CD4-positive, alpha-beta T cell treated with Interleukin-12 subunit alpha and Interleukin-12 subunit beta, for 1 hour (primary cell): ENCODE measurements at places on chromosomes 2 and 18.

- DNase-seq = peak; percentile 30
Measured at GRCh38 chr2:23988371-23988770, 21.5 kb upstream of the MFSD2B start.

- DNase-seq = no peak
Measured at GRCh38 chr2:26945991-26946750, 24.3 kb upstream of the MAPRE3 start.

DNA sequence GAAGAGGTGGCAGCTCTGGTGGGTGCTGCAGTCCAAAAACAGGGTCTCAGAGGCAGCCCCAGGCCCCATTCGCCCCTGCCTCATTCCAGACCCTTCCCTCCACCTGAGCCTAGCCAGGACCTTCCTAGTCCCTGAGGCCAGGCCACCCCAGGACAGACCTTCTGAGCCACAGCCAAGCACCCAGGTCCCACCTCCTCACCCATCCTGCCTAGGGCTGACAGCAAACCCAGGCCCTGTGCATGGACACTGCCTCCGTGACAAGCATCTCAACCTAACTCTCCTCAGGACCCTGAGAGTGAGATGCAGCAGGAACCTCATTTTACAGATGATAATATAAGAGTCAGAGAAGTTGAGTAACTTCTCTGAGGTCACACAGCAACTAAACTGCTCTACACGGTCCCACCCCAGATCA, 15.5 kb downstream of the ADRA2B start:
- DNase-seq = no peak

DNA sequence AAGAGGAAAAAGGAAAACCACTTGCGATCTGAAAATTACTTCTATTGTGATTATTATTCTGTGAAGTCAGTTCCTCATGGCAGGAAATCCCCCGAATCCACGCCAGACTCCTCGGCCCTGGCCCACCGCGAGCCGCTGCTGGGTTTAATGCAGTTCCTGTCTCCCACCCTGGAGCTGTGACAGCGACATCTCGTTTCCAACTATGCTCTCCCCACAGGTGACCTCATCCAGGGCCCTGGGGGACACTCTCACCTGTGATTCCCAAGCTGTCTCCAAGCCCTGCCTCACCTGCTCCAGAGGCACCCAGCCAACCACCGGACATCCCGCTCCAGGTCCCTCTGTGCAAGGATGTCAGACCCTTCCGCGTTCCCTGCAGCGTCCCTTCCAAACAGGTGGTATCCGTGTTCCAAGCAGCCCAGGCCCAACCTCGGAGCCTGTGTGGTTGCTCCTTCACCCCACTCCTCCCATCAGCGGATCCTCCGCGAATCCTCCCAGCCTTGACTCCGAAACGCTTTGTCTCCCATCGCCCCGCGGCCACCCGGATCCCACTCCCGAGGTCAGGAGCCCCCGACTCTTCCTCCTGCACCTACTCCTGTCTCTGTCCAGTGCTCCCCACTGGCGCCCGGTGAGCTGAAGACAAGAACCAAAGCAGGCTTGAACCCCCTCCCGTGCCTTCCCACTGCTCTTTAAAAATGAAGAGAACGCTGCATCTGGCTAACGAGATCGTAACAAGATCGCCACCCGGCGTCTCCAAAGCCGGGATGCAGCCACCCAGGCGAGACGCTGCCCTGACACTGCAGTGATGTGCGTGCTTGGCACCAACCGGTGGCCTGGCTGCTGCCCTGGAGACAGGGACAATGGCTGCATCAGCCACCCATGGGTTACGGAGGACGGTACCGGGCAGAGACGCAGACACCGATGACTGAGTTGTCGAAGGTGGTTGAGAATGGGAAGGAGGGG, 96.5 kb downstream of the NDUFA10 start:
- no peak for DNase-seq

- no peak for DNase-seq
Measured at GRCh38 chr2:75146606-75147332, 52.6 kb downstream of the TACR1 start.

GRCh38 chr18:56267334-56267733, 371.1 kb downstream of the TXNL1 start:
- DNase-seq = no peak

GRCh38 chr2:85853499-85854165, 35.2 kb downstream of the ST3GAL5 start:
- DNase-seq = peak; percentile 62

DNA sequence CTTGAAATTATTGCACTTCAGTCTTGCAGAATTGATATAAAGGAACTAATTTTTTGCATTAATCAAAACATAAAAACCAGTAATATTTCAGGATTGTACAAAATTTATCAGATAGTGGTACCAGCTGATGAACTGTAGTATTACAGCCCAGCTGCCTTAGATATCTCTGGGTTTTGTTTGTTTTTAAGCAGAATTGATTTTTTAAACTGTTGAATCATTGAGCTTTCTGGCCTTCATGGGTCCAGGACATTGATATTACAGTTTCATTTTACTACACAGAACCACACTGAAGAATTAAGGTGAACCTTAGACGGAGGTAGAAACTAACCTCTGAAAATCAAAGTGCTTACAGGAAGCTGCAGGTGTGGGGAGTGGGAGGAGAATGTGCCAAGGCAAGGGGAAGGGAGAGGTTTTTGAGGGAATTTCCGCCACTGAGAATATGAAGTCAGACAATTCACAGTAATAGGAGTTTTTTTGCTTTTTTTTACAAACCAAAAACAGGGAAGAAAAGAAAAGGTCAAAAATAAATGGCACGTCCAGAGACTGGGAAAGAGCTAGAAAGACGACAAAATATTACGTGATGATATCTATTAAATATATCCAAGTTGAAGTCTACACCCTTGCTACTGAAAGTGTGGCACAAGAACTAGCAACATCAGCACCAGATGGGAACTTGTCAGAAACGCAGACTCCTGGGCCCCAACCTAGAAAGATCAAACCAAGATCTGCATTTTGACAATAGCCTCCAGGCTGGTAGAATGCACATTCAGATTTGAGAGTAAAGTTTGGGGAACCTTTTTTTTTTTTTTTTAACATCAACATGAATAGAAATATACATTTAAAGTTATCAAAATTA, 40.8 kb upstream of the SPAG16 start:
- peak; percentile 17 for DNase-seq

GRCh38 chr18:9898792-9899549, 13.2 kb downstream of the TXNDC2 start:
- no peak for DNase-seq

- no peak for DNase-seq
Measured at GRCh38 chr2:147099845-147100244, 745.0 kb upstream of the ACVR2A start.

DNA sequence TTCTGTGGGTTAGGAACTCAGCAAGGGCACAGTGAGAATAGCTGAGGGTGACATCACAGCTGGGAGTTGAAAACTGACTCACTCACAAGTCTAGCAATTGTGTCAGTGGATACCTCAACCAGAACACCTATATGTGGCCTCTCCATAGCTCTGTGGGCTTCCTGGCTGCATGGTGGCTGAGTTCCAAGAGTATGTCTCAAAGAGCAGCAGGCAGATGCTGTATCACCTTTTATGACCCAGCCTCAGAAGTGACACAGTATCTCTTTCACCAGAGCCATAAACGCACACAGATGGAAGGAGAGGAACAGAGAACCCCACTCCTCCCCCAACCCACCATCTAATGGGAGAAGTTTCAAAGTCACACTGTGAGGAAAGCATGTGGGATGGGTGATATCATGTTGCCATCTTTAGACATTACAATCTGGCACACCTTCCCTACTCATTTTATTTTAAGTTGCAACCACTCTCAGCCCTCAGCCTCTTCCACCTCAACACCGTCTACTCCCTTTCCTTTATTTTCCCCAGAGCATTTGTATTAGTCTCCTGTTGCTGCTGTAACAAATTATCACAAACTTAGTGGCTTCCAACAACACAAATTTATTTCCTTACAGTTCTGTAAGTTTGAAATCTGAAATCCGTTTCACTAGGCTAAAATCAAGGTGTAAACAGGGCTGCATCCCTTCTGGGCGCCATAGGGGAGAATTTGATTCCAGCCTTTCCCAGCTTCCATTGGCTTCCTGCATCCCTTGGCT, 134.6 kb upstream of the SPATS2L start:
- DNase-seq = no peak

- no peak for DNase-seq
Measured at GRCh38 chr2:173942861-173943523, 22.2 kb downstream of the SP3 start.

GRCh38 chr18:49241852-49242251, 218.6 kb downstream of the DYM start:
- no peak for DNase-seq

DNA sequence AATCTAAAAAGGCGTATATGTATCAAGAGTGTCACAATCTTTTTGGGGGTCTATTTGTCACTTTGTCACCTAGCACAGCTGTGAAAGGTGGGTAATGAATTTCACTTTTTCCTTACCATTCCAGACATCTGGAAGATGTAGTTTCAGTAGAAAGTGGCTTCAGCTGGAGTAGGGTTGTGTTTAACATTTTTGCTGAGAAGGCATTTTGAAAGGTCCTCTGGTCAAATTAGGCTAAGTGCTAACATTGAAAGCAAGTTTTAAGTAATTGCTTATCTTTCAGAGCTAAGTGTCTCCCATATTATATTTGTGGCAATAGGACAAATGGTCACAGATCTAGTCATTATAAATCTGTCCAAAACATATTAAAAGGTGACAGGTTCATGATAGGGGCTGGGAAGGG, 542.1 kb upstream of the SPHKAP start:
- DNase-seq = no peak

DNA sequence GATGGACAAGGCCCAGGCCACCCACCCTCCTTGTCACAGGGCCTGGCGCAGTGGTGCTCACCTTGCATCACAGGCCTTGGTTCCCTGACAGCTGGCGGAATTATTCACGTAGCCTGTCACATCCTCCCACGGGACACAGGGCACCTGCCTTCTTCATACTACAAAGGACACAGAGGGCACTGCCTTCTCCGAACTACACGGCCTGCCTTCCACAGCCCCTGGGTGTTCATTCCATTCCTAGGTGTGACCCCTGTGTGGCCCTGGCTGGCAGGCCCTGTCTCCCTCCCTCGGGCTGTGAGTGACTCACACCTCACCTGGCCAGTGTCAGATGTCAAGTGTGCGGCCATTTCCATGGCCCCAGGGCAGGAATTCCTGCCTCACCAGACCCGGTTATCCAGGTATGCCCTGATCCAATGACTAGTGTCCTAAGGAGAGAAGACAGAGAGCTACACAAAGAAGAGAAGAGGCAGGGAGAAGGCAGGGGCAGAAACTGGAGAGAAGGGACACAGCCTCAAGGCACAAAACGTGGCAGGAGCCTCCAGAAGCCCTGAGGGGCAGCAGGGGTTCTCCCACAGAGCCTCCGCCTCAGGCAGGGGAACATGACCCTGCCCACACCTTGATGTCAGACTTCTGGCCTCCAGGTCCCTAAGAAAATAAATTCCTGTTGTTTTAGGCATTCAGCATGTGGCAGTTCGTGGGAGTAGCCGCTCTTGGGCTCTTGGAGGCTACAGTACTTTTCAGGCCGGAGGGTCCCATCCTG, 43.4 kb downstream of the MBP start:
- no peak for DNase-seq

- DNase-seq = no peak
Measured at GRCh38 chr2:110948027-110948674, 172.6 kb upstream of the BCL2L11 start.

- DNase-seq = no peak
Measured at GRCh38 chr2:138507267-138507666, 5.7 kb downstream of the SPOPL start.

GRCh38 chr2:17083902-17084301, 418.3 kb upstream of the CYRIA start:
- DNase-seq = no peak

GRCh38 chr2:16862471-16862870, 196.8 kb upstream of the CYRIA start:
- DNase-seq = no peak
